ENCODE measurements at places on chromosomes 3 and 15. TPM values are rescaled to one million over a fixed set of nuclear protein-coding genes. Genes with fewer than 3 reads are reported as not detected.

DNA sequence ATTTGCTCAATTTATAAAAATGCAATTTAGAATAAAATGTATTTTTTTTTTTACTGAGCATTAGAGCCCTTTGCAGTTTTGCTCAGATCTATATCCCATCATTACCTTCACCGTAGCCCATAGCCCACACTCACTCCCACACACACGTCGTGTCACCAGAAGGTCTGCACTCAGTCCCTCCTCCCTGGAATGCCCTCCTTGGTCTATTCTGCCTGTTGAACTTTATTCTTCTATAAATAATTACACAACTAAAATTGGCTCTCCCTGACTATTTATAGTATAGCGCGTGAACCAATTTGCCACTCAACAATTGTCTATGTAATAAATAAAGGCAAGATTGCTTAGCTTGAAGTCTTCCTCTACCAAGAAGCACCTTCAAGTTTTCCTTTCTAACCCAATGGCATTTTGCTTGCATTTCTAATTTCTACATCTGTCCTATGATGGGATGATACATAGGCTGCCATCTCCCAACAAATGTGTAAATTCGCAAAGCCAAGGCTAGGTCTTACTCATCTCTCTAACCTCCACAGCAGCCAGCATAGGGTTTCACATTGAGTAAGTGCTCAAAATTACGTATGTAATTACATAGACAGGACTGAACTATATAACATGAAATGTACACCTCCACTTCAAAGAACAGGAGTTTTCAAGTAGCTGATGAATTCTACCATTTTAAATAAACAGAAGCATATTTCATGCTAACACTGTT, 172.0 kb upstream of the HES1 start:
- no peak overlapping the region for H3K27ac ChIP-seq
- no peaks in the 10 kb centered on the region for H3K27me3 ChIP-seq
- peaks cover 20% of the 10 kb centered on the region for H3K4me1 ChIP-seq
- no peak for DNase-seq
- no peaks in the 10 kb centered on the region for H3K36me3 ChIP-seq

Gene CNOT10
- 46.2 TPM for total RNA-seq

DNA sequence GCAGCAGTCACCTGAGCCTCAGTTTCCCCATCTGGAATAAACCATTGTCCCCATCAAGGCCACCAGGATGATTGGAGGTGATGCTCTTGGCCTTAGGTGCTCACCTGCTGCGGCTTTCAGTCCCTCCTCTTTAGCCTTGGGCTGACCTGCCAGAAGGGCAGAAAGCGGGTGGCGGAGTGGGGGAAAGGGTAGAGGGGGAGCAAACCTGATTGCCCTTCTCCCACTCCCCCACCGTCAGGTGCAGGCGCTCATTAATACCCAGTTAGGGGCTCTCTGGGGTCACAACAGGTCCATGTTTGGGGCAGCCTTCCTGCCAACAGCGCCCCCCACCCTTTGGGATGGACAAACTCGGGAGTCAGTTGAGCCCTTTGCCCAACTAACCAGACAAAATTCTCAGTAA, 50.5 kb downstream of the GRIP2 start:
- H3K27ac ChIP-seq = no peak overlapping the region
- no peak overlapping the region for H3K4me3 ChIP-seq
- H3K27me3 ChIP-seq = no peaks in the 10 kb centered on the region
- no peaks in the 10 kb centered on the region for H3K36me3 ChIP-seq

Gene ANKRD63
- total RNA-seq = not detected

DNA sequence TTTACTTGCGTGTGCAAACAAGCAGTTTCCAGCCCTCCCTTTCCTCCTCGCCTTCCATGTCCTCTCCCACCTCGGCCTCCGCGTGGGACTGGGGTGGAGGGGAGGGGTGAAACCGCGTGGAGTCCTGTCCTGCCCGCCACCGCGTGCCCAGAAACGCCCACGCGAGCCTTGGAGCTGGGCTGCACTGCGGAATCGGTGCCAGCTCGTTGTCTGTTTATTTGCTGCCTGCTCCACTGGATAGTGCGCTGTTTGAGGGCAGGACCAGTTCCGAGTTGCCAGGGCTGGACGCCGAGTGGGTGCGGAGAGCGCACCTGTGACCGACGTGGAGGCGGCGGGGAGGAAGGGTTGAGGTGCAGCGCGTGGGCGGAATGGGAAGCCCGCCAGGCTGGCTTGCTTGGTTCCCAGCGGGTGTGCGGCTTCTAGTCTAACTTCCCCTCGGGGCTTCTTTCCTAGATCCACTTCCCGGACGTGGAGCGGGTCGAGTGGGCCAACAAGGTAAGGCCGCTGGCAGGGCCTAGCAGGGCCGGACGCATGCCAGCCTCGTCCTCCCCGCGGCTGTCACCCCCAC, 17.3 kb downstream of the ESYT3 start:
- no peaks in the 10 kb centered on the region for H3K36me3 ChIP-seq
- DNase-seq = no peak
- no peak overlapping the region for H3K27ac ChIP-seq
- H3K27me3 ChIP-seq = no peaks in the 10 kb centered on the region
- H3K4me1 ChIP-seq = no peaks in the 10 kb centered on the region
- H3K4me3 ChIP-seq = no peak overlapping the region

- no peaks in the 10 kb centered on the region for H3K36me3 ChIP-seq
- H3K27me3 ChIP-seq = no peaks in the 10 kb centered on the region
- no peak overlapping the region for H3K4me3 ChIP-seq
- H3K4me1 ChIP-seq = no peaks in the 10 kb centered on the region
Measured at GRCh38 chr3:38843898-38844297, 27.9 kb upstream of the SCN10A start.

Gene TNFSF10
- not detected for total RNA-seq

- no peaks in the 10 kb centered on the region for H3K36me3 ChIP-seq
- H3K4me1 ChIP-seq = no peaks in the 10 kb centered on the region
- no peak overlapping the region for H3K4me3 ChIP-seq
- H3K27me3 ChIP-seq = no peaks in the 10 kb centered on the region
- no peak overlapping the region for H3K27ac ChIP-seq
Measured at GRCh38 chr3:12229896-12230295, 59.0 kb upstream of the PPARG start.

DNA sequence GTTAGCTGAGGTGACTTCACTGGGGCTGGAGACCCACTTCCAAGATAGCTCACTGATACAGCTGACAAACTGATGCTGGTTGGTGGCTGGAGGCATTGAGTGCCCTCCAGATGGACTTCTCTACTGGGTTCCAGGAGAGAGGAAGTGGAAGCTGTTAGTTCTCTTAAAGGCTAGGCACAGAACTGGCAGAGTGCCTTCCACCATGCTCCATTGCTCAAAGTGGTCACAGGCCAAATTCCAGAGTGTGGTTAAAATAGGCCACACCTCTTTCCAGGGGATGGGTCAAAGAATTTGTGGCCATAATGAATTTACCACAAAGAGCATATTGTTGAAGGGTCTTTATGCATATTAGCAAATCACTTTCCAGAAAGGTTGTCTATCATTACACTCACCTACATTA, 74.2 kb downstream of the NMD3 start:
- no peak for DNase-seq
- H3K4me1 ChIP-seq = no peaks in the 10 kb centered on the region
- no peaks in the 10 kb centered on the region for H3K36me3 ChIP-seq

- H3K27ac ChIP-seq = no peak overlapping the region
- DNase-seq = no peak
- no peaks in the 10 kb centered on the region for H3K4me1 ChIP-seq
- H3K36me3 ChIP-seq = no peaks in the 10 kb centered on the region
- H3K27me3 ChIP-seq = no peaks in the 10 kb centered on the region
Measured at GRCh38 chr3:153130312-153130977, 31.6 kb upstream of the RAP2B start.

Gene RETNLB
- total RNA-seq = not detected

Gene PDCD7
- total RNA-seq = 24.7 TPM

- no peaks in the 10 kb centered on the region for H3K27me3 ChIP-seq
- no peak for DNase-seq
- peaks cover 10% of the 10 kb centered on the region for H3K36me3 ChIP-seq
- H3K27ac ChIP-seq = no peak overlapping the region
Measured at GRCh38 chr3:155946178-155946577, 75.7 kb downstream of the GMPS start.

DNA sequence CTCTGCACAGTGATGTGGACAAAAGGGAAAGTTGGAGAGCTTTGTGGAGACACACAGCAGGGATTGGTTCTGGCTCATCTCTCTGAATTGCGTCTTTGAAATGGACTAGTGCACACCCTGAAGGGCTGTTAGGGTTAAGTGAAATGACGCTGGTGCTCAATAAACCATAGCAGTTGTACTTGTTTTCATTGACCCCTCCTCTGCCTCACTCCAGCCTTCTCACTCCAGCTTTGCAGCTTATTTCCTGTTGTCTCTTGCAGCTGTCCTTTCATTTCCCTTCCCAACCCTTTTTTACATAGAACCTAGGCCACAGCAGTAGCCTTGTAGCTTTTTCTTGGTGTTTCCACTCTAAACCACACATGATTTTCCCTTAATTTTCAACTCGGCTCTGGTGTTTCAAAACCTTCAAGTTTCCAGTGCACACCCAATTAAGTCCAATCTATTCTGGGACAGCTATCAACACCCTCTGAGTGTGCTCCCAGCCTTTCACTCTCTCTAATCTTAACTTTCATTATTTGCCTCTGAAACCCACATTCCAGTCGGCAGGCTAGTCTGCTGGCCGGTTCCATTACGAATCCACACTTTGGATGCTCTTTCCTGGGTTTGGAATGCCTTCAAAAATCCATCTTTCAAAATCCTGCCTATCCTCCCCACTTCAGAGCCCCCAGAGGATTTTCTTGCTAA, 6.4 kb downstream of the C3orf52 start:
- no peak overlapping the region for H3K4me3 ChIP-seq
- H3K27ac ChIP-seq = no peak overlapping the region
- peaks cover 26% of the 10 kb centered on the region for H3K4me1 ChIP-seq

DNA sequence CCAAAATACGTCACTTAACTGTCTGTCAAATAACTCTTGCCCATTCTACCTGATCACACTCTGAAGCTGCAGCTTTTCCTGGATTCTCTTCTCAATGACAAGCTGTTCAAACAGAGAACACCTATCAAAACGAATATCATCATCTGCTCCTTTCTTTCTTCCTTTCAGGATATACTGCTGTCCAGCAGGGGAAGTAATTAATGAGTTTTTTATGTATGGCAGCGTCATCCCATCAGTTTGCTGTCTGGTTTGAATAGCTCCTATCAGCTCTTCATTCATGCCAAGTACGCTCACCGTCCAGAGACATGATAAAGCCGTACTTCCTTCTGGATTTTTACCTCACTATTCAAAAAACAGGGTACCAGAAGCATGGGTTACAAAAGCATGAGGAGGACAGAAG, at the start of gene CHRM5:
CHRM5 (plus strand) TSS at position 274 of the 400 bp plus-strand sequence. CDS start 94,221 bp downstream, outside the sequence.
- no peak within 1 kb of the TSS for H3K27ac ChIP-seq
- no peaks in the 10 kb centered on the region for H3K27me3 ChIP-seq
- DNase-seq = no peak
- H3K36me3 ChIP-seq = no peaks in the 10 kb centered on the region

Measured in neural progenitor cell (in vitro differentiated cells).